HepG2 (cell line): ENCODE measurements at places on chromosomes 3 and 15.

DNA sequence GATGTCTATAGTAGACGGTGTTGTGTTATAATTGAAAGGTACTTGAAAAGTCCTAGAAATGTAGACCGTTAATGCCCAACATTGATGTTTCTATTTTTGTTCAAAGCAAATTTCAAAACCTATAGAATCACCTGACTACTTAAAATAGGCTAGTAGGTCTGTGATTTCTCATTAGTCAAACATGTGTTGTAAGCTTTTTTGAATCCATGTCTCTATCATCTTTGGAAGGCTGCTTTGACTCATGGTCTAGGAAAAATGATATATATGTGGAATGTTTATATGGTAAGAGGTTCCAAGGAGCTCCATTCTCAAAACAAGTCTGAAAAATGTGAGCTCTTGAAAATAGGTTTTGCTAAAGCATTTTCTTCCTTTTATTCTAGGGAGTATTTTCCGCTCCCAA is 375.3 kb downstream of the LPP start:
- DNase-seq = no peak

DNA sequence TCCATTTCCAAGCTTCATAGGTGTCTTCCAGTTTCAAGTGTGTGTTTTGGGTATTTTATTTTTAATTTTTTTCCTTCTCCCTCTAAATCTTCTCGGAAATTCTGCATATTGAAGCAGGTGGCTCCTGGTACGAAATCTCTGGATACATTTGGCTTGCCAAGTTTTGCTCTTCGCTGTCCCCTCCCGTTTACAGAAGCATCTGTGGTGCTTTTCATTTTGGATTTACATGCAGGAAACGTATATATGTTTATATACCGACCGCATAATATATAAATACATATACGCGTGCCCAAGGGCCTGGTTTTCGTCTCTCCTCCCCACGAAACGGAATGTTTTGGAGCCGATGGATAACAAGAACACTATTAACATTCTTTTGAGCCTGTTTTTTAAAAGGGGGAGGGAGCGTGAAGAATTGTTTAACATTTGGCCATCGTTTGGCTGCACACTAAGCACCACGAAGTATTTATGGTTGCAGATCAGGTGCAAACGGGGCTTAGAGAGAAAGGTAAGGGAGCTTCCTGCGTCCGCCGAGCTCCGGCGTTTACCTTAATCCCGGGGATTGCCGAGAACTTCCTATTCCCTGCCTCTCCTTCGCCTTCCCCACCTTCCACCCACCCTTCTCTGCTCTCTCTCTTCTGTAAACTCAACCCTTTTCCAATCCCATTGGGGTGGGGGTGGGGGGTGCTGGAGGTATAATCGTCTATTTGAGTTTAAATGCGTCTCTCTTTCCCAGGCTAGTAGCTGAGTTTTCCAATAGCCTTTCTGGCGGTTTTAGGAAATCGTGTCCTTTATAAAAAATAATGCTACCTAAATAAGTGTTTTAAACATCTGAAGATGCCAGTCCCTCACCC is 1.1 kb upstream of the NLGN1 start:
- no peak for DNase-seq

DNA sequence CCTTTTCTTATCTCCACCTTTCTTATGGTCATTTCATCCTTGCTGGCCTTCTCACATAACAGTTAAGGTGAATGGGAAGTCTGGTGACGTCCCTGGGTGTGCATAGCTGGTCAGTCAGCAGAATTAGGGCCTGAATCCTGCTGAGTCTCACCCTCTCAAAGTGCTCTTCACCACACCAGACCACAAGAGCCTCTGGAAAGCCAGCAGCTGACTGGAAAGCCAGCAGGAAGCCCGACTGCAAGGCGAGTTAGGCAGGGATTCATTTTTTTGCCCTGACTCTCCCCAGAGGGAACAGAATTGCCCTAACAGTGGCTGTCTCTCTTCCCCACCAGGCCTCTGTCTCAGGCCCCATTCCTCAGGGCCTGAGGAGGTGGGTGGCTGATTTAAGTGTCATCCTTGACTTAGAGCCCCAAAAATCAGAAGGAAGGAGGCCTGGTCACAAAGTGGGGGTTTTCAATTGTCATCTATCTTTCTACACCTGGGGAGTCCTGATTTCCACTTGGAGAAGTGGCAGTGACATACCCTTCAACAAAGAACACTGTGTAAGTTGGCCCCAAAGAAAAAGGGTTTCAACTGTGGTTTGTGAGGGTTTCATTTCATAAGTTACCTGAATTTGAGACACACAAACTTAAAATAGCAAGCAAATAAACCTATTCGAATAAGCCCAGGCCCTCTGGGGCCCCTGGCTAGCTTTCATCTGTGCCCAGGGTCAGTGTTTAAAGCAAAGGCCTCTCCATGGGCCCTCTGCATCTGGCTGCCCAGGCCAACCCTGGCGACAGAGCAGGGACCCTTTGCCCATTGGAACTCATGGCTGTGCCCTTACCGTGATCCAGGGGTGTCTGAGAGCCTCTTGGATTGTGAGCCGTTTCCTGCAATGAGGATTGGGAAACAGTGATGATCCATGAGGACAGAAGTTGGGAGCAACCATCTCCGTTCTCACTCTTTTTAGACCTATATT is 90.5 kb upstream of the HERC1 start:
- DNase-seq = no peak

GRCh38 chr3:184275961-184276910 is at the start of gene ECE2:
Gene ECE2 (plus strand): TSS chr3:184276022. CDS start chr3:184276154, 132 bp downstream.
- DNase-seq = no peak

DNA sequence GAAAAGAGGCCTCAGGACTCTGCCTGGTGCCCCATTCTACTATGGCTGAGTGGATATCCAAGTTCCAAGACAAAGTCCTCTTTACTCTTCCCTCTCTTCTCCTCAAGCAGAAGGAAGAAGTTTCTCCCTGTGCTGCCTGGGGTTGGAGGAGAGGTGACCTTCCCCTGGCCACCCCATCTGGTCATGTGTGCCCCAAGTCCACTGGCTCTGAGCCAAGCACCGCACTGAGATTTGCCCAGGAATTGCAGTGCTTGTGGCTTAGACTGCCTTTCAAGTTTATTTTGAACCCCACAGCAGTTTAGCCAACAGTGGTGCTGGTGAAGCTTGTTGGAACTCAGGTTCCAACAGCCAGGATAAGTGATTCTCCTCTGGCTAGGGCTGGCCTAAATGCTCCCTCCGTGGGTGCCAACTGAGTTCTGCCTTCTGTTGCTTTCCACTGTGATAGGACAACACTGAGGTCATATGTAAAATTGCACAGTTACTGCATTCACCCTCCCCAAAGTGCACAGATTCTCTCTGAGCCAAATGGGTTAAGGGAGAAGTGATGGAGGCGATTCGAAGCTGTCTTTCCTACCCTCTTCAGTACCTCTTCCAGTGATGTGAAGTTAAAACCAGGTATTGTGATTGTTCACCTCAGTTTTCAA is 69.9 kb downstream of the TMCO5A start:
- no peak for DNase-seq

- no peak for DNase-seq
Measured at GRCh38 chr3:36876181-36876936, 68.5 kb downstream of the TRANK1 start.

DNA sequence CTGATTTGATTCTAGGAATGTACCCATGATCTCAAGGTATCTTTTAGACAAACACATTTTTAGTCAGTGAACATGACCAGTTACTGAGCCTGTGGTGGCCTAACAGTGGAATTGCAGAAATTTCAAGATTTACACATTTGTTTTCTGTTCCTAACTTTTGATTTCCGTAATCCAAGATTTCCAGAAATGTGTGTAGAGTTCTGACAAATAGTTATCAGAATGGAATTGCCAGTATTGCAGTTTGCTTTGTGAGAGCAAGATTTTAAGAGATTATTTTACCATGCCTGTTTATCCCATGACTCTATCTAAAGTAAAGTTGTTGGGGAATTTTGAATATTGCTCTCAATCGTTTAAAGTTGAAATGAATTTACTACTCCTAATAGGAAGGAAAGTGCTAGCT is 11.7 kb upstream of the UTS2B start:
- no peak for DNase-seq

- DNase-seq = no peak
Measured at GRCh38 chr3:188468196-188468595, 314.2 kb downstream of the LPP start.

GRCh38 chr3:183378008-183378407 is 50.4 kb downstream of the MCF2L2 start:
- DNase-seq = no peak

GRCh38 chr3:82796765-82797164 is 1035.3 kb upstream of the GBE1 start:
- DNase-seq = no peak

DNA sequence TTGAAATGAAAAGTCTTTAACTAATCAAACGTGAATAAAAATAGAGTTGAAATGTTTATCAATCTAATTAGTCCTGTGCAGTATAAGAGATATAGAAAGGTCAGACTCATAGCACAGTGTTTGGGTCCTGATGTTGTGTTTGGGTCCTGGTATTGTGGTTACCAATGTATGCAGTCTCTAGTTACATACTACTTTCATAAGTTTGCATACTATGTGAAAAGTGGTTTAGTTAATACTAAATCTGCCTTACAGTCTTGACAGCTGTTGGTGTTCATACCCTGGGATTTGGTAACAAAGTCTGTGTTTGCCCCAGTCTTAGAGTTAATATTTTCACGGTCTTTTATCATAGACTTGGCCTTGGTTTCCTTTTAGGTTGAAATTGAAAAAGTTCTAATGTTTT is 41.7 kb downstream of the KIF15 start:
- DNase-seq = no peak

DNA sequence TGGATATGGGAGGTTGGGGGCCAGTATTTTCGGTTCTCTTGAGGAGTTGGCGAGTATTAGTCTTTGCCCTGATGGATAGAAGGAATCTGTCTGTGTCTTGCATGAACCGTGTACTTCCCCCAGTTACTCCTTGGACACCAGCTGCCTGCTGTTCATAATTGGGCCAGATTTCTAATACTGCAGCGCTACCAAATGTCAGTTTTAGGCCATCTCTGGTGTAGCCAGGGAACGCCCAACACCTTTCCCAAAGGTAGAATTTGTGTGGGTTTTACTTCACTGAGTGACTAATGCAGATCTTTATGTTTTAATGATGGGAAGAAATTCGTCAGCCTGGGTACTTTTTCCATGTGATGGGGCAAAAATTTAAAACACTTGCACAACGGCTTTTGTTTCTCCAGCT is 18.4 kb downstream of the FLNB start:
- DNase-seq = no peak

DNA sequence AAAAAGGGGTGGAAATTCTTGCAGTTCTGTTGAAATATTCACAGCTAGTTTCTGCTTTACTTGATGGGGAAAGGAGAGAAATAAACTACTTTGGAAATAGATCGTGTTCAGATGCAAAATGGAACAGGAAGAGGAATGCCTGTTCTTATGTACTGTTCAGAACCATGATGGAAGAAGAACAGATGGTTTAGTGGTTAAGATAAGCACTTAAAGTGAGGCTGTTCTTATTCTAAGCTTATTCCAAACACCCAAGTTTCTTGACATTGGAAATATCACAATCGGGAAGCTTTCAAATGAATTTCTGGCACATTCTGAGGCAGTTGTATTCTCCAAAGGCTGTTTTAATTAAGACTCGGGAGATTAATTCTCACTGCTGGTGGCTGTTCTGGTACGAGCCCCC is 228.5 kb downstream of the LSAMP start:
- DNase-seq = no peak

- DNase-seq = no peak
Measured at GRCh38 chr15:96766366-96766765, 435.9 kb downstream of the NR2F2 start.

GRCh38 chr15:95277266-95277665 is 1045.9 kb downstream of the MCTP2 start:
- DNase-seq = no peak

GRCh38 chr3:125163739-125164601 is 48.6 kb downstream of the SLC12A8 start:
- DNase-seq = peak; percentile 31

GRCh38 chr3:11736136-11736833 is 92.6 kb upstream of the VGLL4 start:
- no peak for DNase-seq
